ENCODE measurements at places on chromosomes 1 and 21.

GRCh38 chr1:154263465-154264332 is 8.7 kb upstream of the HAX1 start:
- no peak overlapping the region for H3K27ac ChIP-seq
- H3K4me1 ChIP-seq = no peaks in the 10 kb centered on the region
- H3K4me3 ChIP-seq = no peak overlapping the region
- no peak for DNase-seq

- no peak for DNase-seq
- no peaks in the 10 kb centered on the region for H3K4me1 ChIP-seq
- no peak overlapping the region for H3K27ac ChIP-seq
- H3K36me3 ChIP-seq = no peaks in the 10 kb centered on the region
- no peaks in the 10 kb centered on the region for H3K27me3 ChIP-seq
- H3K4me3 ChIP-seq = no peak overlapping the region
These were observed 89.8 kb downstream of the TMEM200B start for GRCh38 chr1:29033829-29034466.

GRCh38 chr1:199612976-199613774 is 414.3 kb upstream of the NR5A2 start:
- no peak for DNase-seq
- no peaks in the 10 kb centered on the region for H3K4me1 ChIP-seq
- H3K36me3 ChIP-seq = no peaks in the 10 kb centered on the region
- H3K4me3 ChIP-seq = no peak overlapping the region

DNA sequence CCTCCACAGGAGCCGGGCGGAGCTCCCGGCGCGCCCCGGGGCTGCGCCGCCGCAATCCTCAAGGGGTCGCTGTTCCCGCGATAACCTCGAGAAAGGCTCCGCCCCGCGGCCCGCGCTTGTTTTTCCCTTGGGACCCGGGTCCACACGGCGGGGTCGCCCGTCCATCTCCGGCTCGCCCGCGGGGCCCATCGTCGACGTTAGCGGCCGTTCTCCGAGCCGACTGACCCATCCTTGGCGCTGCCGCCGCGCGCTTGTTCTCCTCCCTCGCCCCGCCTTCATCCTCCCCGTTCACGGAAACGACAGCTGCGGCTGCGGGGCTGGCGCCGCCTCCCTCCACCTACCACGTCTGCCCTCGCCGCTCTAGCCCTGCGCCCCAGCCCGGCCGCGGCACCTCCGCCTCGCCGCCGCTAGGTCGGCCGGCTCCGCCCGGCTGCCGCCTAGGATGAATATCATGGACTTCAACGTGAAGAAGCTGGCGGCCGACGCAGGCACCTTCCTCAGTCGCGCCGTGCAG is at the start of gene SH3GLB1:
SH3GLB1 (plus strand) TSS at position 119 of the 514 bp plus-strand sequence; CDS start at position 443, 324 bp downstream.
- H3K4me3 ChIP-seq = peak within 1 kb of the TSS; percentile 73
- H3K36me3 ChIP-seq = no peaks in the 10 kb centered on the region
- no peaks in the 10 kb centered on the region for H3K27me3 ChIP-seq
- peak within 1 kb of the TSS; percentile 96 for H3K27ac ChIP-seq

- no peak overlapping the region for H3K27ac ChIP-seq
- H3K36me3 ChIP-seq = no peaks in the 10 kb centered on the region
- DNase-seq = no peak
- H3K27me3 ChIP-seq = no peaks in the 10 kb centered on the region
- H3K4me1 ChIP-seq = no peaks in the 10 kb centered on the region
These were observed 4.8 kb upstream of the FCRLA start for GRCh38 chr1:161702250-161702649.

DNA sequence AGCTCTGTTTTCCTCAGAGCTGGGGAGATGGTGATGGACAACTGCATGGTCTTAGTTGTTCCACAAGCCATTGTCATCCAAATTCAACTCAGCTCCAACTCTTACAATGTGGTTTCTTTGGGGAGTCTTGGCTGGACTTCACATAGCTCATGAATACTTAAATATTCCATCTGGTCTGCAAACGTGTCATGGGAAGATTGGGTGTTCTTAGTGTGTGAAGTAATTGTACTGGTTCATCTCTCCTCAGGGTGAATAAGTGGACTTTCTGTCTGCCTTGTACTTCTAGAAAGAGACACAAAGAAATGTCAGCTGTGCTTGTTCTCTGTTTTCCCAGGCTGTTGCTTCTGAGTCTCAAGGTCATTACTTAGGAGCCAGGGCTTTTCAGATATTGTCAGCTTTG is 106.6 kb downstream of the VPS13D start:
- no peak for DNase-seq
- no peak overlapping the region for H3K27ac ChIP-seq
- H3K36me3 ChIP-seq = peaks cover 100% of the 10 kb centered on the region
- no peaks in the 10 kb centered on the region for H3K4me1 ChIP-seq

DNA sequence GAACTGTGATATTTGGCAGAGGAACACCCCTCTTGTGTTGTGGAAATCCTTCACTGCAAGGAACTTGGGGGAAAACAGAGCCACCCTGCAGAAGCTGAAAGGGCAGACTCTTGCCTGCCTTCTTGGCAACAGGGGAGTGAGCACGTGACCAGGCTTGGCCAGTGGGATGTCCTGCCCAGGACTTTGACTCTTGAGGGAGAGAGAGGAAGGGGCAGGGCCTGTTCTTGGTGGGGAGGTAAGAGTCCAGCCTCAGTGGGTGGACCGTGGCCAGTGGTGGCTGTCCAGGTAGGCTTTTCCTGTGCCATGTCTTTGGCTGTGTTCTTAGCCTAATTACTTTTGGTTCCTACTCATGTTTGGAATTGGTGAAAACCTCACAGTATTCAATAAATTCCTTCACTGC is 8.6 kb upstream of the AK2 start:
- H3K27ac ChIP-seq = no peak overlapping the region
- no peaks in the 10 kb centered on the region for H3K4me1 ChIP-seq
- no peaks in the 10 kb centered on the region for H3K36me3 ChIP-seq
- H3K27me3 ChIP-seq = no peaks in the 10 kb centered on the region
- H3K4me3 ChIP-seq = no peak overlapping the region

DNA sequence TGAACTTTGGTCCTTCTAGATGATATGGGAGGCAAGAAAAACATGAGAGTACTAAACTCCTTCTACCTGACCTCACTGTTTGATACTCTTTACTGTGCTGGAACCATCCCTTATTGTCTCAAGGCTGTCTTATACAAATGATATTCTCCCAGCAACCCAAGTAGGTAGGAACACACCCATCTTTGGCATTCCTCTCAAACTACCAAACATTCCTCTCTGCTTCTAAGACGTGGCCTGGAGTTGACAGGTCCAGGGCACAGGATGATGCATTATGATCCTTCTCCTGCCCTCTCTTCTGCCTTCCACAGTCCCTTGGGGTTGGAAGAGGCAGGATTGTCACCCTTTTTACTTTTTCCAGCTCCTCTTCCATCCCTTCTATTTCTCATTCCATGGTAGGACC is 90.5 kb downstream of the SPATA17 start:
- DNase-seq = no peak
- no peak overlapping the region for H3K27ac ChIP-seq
- H3K27me3 ChIP-seq = no peaks in the 10 kb centered on the region
- H3K4me1 ChIP-seq = no peaks in the 10 kb centered on the region
- no peaks in the 10 kb centered on the region for H3K36me3 ChIP-seq
- no peak overlapping the region for H3K4me3 ChIP-seq

DNA sequence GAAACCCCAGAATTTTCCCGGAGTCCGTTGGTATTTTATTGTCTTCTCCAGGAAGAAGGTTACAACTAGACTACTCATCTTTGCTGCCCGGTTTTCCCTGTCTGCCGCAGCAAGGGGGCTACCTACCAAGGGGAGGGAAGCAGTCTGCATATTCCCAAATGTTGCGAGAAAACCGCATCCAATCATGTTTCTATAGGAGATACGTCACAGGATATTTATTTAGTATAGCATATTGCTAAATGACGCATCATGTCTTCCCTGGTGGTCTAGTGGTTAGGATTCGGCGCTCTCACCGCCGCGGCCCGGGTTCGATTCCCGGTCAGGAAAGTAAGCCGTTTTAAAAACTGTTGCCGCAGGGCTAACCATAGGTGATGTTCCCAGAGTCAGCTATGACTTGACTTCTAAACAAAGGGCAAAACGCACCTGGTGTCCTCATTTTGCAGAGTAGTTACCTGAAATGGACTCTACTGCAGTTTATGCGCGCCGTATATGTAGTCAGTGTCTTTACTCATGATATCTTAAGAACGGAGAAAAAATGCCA is 15.2 kb upstream of the ZNF692 start:
- H3K27me3 ChIP-seq = no peaks in the 10 kb centered on the region
- no peaks in the 10 kb centered on the region for H3K36me3 ChIP-seq
- H3K4me1 ChIP-seq = no peaks in the 10 kb centered on the region
- H3K4me3 ChIP-seq = peak overlapping the region; percentile 63
- no peak for DNase-seq

DNA sequence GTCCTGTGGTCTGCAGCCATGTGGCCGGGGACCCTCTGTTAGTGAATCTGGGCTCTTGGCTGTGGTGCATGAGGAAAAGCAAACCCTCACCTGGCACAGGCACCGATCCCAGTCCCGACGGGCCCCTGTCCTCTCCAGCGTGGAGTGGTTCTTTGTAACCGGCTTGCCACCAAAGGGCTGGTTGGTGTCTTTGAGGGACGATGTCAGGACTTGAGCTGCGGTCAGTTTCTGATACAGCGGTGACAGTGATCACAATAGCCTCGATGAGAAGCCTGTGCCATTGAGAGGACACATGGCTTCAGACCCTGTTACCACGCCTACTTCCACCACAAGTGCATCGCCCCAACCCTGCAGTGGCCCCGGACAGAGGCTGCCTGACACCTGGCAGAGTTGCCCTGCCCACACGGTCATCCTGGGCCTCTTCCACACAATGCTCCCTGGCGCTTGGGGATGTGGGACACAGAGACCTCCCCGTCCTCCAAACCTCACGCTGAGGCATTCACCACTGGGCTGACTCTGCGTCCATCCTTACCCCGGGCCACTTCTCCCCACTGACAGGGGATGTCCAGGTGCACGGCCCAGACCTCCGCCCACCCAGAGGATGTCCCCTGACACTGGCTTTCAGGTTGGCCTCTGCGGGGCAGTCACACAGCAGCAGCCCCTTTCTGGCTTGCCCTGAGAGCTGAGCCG is 18.8 kb upstream of the ACTRT2 start:
- no peak for DNase-seq
- H3K4me3 ChIP-seq = no peak overlapping the region
- H3K36me3 ChIP-seq = no peaks in the 10 kb centered on the region
- no peaks in the 10 kb centered on the region for H3K27me3 ChIP-seq

DNA sequence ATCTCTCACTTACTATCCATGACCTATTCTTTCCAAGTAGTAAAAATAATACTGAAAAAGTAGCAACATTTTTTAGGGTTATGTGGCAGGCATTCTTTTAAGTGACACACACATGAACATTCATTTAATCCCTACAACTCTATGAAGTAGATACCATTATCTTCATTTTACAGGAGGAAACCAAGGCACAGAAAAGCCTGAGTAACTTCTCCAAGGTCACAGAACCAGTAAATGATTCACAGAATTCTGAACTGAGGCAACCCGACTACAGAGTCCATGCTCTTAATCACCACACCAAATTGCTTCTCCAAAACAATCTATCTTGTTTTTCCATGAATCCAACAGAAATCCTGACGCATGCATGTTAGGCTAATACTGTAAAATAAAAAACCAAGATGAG is 17.5 kb downstream of the FUBP1 start:
- no peak overlapping the region for H3K27ac ChIP-seq
- H3K27me3 ChIP-seq = no peaks in the 10 kb centered on the region
- H3K36me3 ChIP-seq = peaks cover 50% of the 10 kb centered on the region
- no peak for DNase-seq
- H3K4me1 ChIP-seq = no peaks in the 10 kb centered on the region
- H3K4me3 ChIP-seq = no peak overlapping the region

- H3K4me1 ChIP-seq = peaks cover 3% of the 10 kb centered on the region
- no peaks in the 10 kb centered on the region for H3K27me3 ChIP-seq
- H3K4me3 ChIP-seq = no peak overlapping the region
- no peak for DNase-seq
- no peak overlapping the region for H3K27ac ChIP-seq
These were observed 8.2 kb downstream of the SLC37A1 start for GRCh38 chr21:42521805-42522204.

All from esophagus squamous epithelium (tissue), 5 donors.